Choroid plexus epithelial cell (primary cell): ENCODE measurements at places on chromosomes 7 and 10.
A peak's percentile ranks its signal among the peaks of the same experiment; 100 is the strongest.

DNA sequence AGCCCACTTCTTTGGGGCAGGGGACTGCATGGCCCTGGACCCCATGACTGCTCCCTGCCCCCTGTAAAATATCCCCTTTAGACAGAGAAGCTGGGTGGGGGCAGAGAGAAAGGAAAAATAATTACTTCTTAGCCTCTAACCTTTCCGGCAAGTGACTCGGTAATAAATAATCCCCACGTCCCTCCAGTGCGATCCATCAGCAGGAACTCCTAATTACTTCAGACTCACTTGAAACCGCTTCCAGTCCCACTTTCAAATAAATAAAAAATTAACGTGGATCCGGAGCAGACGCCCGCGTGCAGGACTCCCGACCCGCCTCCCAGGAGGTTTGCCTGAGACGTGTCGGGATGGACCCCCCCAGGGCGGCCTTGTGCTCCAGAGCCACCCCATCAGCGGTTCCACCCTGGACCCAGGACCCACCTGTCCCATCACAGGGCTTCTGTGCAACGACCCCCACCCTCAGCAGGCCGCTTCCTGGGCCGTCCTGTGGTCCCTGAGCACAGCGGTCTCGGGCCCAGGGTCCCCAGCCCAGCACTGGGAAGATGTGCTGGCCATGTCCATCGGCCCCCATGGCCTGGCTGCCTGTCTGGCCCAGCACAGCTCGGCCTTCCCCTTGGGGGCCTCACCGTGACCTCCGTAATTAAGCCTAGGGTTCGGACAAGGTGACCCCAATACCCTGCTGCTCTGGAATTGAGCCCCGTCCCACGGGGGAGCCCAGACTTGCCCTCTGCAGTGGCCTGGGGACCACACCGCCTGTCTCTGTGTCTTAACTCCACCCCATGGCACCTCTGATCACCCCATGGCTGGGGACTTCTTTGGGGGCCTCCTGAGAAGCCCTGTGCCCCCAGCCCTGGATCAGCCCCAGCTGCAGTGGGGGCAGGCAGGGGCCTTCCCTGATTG, 108.0 kb downstream of the UNCX start:
- no peak for DNase-seq

GRCh38 chr10:3090914-3091787, 23.8 kb downstream of the PFKP start:
- DNase-seq = peak; percentile 98

DNA sequence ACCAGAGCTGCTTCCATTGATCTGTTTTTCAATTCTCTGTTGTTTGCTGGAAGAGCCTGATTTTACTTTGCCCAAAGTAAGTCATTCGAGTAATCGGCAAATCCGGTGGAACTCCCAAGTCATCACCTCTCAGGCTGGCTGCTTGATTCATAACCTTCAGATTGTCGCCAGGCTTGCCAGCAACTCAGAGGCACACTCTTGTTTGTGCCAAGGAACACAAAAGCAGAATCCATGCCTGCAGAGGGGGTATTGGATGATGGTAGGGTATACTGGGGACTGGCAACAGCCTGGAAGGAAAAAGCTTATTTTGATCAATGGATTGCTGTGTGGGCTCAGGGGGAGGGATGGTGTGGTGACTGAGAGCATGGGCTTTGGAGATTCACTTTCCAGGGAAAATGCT, 542.4 kb downstream of the SORCS3 start:
- no peak for DNase-seq

DNA sequence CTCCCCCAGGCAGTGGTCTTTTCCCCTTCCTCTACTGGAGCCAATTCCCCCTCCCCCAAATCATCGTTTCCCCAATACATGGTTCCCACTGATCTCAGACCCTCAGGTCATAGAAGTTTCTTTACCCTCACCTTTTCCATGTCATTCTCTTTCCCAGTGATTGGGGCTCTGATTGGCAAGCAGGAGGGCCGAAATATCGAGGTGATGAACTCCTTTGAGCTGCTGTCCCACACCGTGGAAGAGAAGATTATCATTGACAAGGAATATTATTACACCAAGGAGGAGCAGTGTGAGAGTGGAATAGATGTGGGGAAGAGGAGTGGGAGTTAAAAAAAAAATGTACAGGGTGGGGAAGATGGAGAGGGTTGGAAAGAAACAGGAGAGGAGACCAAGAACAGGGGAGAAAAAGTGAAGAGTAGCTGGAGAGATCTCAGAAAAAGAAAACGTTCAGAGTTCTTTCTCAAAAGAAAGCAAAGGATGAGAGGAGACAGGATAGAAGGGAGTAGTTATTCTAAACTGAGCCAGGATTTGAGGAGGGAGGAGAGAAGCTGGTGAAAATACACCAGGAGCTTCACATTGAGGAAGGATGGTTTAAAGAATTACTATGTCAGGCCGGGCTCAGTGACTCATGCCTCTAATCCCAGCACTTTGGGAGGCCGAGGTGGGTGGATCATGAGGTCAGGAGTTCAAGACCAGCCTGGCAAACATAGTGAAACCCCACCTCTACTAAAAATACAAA, 858 bp downstream of the COPS6 start:
- no peak for DNase-seq

DNA sequence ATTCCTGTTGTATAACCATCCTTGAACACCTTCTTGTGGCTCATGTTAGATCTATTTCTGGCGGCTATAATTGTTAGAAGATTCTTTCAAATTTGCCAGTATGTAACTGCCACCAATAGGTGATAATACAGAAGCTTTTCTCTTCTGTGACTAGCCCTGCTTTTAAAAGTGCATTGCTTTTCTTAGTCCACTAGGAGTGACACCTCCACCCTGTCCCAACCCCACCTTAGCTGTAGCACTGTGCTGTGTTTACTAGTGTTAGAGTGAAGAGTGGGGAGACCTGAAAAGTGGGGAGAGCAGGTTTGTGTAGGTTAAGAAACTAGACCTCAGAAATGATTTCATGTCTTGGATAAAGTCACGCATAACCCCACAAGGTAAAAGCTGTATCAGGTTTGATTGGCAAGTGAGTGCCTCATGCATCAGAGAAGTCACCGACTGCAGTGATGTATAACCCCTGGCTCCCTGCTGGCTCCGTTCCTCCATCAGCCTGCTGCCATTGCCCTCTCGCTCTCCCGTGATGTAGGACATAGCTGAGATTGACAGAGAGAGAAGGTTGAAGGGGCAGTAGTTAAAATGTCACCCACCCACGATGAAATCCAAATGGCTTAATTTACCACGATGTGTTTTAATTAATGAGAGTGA, 12.5 kb downstream of the NPVF start:
- no peak for DNase-seq

DNA sequence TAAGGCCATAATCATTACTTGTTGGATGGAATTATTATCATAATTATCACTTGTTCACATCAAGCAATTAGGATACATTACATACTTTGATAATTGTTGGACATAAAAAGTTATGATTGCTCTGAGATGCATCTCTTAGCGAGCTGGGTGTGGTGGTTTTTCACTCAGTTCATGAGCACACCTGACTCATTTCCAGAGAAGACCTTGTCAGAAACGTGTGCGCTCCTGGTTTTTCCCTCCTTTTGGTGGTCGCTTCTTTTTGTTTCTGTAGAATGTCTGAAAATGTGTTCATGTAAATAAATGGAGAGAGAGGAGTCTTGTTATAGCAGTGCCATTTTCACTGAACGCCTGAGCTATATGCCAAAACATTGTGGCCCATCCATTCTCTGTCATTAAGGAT, 141.3 kb downstream of the PAXIP1 start:
- DNase-seq = no peak

DNA sequence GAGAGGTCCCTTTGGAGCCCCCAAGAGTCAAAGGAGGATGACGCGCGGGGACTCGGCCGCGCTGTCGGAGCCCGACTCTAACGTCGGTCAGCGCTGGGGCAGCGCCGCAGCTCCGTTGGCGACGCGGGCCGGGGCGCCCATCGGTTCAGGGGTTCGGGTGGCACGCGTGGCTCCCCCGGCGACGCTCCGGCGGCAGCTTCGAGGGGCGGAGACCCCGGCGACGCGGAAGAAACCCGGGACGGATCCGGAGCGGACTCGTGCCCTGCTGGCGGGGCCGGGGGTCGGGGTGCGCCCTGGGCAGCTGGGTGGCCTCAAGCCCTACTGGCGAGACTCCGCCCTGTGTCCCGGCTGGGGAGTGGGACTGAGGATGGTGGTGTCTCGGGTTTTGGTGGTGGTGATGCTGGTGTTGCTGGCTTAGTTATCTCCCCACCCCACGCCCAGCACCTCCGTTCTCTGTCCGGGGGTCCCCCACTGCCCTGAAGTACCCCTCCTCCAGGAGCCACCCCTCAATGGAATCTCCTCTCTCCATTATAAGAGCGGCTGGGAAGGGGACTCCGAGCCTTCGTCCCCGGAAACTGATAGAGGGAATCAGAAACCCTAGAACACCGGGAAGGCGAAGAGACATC, at the start of gene NAT16:
NAT16 (minus strand) TSS at position 164 of the 626 bp plus-strand sequence. CDS start 5,486 bp downstream, outside the sequence.
- DNase-seq = no peak

GRCh38 chr7:155797262-155798250, 14.7 kb downstream of the SHH start:
- DNase-seq = no peak

DNA sequence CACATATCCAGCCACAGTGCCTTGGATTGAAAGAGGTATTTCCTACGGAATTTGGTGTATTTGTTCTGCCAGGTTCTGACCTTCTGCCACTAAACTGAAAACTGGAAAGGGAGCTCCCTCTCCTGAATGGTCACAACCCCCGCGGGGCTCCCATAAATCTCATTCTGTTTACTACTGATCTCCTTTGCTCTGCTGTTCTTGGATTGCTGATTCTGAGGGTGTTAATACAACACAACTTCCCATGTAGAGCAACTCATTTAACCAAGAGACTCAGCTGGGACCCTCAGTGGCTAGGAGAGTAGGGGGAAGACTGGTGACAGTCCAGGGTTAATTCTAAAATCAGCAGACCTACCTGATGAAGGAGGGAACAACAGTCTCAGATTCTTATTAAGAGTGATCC, 662.9 kb downstream of the INHBA start:
- DNase-seq = no peak
